Pulmonary artery endothelial cell (primary cell): ENCODE measurements at places on chromosomes 12 and 14. TPM values are rescaled to one million over a fixed set of nuclear protein-coding genes. Genes with fewer than 3 reads are reported as not detected.

- DNase-seq = no peak
These were observed 76.3 kb upstream of the PPP4R3A start for GRCh38 chr14:91586410-91586809.

DNA sequence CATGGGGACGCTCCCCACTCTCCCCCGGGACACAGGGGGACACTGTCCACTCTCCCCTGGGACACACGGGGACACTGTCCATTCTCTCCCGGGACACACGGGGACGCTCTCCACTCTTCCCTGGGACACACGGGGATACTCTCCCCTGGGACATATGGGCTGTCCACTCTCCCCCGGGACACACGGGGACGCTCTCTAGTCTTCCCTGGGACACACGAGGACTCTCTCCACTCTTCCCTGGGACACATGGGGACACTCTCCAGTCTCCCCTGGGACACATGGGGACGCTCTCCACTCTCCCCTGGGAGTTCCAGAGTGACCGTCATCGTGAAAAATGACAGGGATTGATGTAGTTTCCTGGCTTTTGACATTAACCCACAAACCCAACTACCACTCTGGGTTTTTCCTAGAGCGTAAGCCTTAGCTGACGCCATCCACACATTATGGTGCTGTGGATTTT lies 3.0 kb upstream of the P2RX2 start:
- no peak for DNase-seq

- DNase-seq = no peak
These were observed 13.2 kb upstream of the BMAL2 start for GRCh38 chr12:27319409-27319808.

DNA sequence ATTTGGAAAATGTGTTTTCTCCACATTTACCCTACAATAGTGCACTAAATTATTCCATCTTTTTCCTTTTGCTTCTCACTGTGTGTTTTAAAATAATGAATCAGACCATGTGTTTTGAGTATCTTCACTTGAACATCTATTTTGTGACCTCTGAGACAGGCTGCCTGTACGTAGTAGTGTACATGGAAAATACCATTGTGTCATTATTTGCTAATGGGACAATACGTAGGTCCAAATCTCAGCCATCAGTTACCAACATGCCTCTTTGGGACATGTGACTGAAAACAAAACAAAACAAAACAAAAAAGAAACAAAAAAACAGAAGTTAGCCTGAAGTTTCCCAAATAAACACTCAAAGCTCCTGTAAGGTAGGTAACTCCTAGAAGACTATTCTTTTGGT lies 7.1 kb upstream of the MYF6 start:
- no peak for DNase-seq

DNA sequence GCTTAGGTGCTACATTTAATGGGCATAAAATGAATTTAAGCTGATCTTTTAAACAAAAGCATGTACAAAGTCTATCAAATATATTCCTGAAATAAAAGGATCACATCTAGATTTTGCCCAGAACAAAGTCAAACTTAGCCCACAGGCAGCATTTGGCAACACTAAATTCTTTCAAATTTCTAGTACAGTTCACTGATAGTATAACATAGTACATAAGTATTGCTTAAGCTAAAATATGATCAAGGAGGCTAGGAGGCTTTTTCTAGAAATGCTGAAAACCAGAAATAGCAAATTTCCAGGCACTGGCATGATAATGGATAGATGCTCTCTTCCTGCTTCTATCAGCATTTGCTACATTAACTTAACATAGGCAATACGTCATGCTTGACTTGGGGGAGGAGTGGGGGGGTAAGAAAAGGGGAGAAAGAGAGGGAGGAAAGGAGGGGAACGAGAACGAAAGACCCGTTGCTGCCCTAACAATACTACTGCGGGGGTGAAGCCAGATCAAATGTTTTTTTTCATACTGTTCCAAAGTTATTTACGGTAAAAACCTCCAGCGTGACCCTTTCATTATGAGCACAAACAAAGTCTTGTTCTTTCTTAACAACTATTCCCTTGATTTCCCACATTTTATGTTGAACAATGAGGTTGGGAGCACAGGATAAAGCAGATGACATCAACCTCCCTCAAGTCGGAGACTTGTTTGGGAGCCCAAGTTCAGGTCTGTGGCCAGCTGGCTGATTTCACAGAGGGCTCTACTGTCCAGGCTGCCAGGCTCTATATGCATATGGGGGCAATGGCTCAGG lies 10.6 kb downstream of the TMED10 start:
- DNase-seq = no peak

GRCh38 chr12:30067146-30067545 lies 283.4 kb upstream of the TMTC1 start:
- no peak for DNase-seq

DNA sequence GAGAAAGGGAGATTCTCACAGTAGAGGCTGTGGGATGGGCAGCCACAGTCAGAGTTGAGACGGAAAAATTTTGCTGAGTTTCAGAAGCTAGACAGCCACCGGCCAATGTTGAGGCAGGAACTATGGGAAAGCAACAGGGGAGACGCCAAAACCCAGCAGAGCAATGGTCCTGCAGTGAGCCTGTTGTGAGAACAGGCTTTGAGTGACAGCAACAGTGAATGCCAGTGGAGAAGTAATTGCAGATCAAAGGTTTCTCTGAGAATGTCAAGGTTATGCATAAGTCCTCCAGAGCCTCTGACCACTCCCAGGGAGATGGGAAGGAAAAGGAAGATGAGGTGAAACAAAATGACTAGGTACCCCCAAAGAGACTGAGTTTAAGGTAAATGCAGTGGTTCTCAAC lies 54.2 kb upstream of the DAAM1 start:
- no peak for DNase-seq

The GLIPR1L2 gene
- total RNA-seq = 0.13 and 0.14 TPM in 2 replicates

The SYCP3 gene
- total RNA-seq = under 0.01 and 0.18 TPM in 2 replicates

The FMNL3 gene
- total RNA-seq = 69.7 and 80.3 TPM in 2 replicates

The TEX22 gene
- 0.13 and 0.14 TPM in 2 replicates for total RNA-seq

The TMEM233 gene
- 0.73 and 1.2 TPM in 2 replicates for total RNA-seq

The PPFIA2 gene
- total RNA-seq = 0.40 TPM in 1 of 2 replicates, not detected in the other

The TRPV4 gene
- 0.92 and 1.7 TPM in 2 replicates for total RNA-seq
